GM23338 (cell line): ENCODE measurements at places on chromosomes 2 and 18. TPM values are rescaled to one million over a fixed set of nuclear protein-coding genes. Genes with fewer than 3 reads are reported as not detected.

The TRABD2A gene
- total RNA-seq: 12.1 and 15.7 TPM in 2 replicates

GRCh38 chr2:74415762-74416395 lies 5.5 kb downstream of the C2orf81 start:
- H3K4me3 ChIP-seq: peak overlapping the region; percentile 71
- H3K36me3 ChIP-seq: no peaks in the 10 kb centered on the region
- no peak overlapping the region for H3K27ac ChIP-seq

- H3K27ac ChIP-seq: no peak overlapping the region
- no peaks in the 10 kb centered on the region for H3K36me3 ChIP-seq
- H3K4me3 ChIP-seq: no peak overlapping the region
- no peak for DNase-seq
Measured at GRCh38 chr2:44684559-44684958, 256.9 kb upstream of the SIX3 start.

DNA sequence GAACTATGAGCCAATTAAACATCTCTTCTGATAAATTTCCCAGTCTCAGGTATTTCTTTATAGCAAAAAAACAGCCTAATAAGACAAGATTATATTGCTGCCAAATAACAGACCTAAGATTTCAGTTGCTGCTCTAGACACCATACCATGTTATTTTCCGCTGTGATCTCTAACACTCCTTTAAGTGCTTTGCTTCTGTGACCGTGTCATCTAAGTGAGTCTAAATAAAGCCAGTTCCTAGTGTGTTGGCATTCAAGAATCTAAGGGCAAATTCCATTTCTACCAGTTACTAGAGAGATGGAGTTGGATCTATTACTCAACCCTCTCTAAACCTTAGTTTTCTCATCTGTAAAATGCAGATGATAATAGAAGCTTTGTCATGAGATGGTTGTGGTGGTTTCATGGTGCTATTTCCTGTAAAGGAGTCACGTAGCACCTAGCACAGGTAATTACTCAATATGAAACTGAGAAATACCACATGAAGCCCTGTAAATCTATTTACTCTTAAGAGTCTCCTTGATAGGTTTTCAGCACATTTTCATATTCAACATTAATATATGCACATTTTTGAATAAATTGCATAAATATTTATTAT lies 40.5 kb downstream of the SPHKAP start:
- H3K4me3 ChIP-seq: no peak overlapping the region
- H3K27me3 ChIP-seq: no peaks in the 10 kb centered on the region
- DNase-seq: no peak
- no peaks in the 10 kb centered on the region for H3K4me1 ChIP-seq
- no peaks in the 10 kb centered on the region for H3K36me3 ChIP-seq

The SCYGR3 gene
- total RNA-seq: not detected in 2 replicates

GRCh38 chr2:7609556-7609955 lies 692.3 kb downstream of the RNF144A start:
- no peaks in the 10 kb centered on the region for H3K27me3 ChIP-seq
- no peaks in the 10 kb centered on the region for H3K36me3 ChIP-seq
- H3K4me1 ChIP-seq: no peaks in the 10 kb centered on the region
- no peak overlapping the region for H3K27ac ChIP-seq

The NPC1 gene
- total RNA-seq: 41.7 and 45.1 TPM in 2 replicates

DNA sequence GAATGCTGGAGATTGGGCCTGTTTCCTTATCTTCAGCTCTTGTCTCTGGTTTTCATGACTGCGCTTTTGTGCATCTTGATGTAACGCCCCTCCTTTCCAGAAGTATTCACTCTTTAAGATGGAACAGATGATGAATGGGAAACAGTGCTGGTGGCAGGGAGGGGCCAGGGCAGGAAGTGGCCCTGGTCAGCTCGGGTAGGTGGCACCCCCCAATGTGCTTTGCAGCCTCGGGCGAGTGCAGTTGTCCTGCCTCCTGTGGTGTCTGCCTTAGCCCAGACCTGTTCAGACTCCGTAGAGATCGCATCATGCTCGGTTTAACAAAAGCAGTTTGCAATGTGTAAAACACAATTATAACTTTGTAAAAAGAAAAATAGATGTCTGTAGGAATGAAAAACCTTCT lies 17.0 kb upstream of the MGAT4A start:
- no peak for DNase-seq
- no peaks in the 10 kb centered on the region for H3K27me3 ChIP-seq
- no peak overlapping the region for H3K4me3 ChIP-seq
- H3K27ac ChIP-seq: no peak overlapping the region
- H3K4me1 ChIP-seq: no peaks in the 10 kb centered on the region
- H3K36me3 ChIP-seq: no peaks in the 10 kb centered on the region

The KCNF1 gene
- 0.70 and 1.5 TPM in 2 replicates for total RNA-seq

- no peak for DNase-seq
- no peak overlapping the region for H3K4me3 ChIP-seq
- H3K36me3 ChIP-seq: no peaks in the 10 kb centered on the region
- H3K27ac ChIP-seq: no peak overlapping the region
- H3K4me1 ChIP-seq: no peaks in the 10 kb centered on the region
Measured at GRCh38 chr2:229130522-229130921, 140.6 kb downstream of the PID1 start.
